ENCODE measurements at places on chromosomes 16 and 17.

DNA sequence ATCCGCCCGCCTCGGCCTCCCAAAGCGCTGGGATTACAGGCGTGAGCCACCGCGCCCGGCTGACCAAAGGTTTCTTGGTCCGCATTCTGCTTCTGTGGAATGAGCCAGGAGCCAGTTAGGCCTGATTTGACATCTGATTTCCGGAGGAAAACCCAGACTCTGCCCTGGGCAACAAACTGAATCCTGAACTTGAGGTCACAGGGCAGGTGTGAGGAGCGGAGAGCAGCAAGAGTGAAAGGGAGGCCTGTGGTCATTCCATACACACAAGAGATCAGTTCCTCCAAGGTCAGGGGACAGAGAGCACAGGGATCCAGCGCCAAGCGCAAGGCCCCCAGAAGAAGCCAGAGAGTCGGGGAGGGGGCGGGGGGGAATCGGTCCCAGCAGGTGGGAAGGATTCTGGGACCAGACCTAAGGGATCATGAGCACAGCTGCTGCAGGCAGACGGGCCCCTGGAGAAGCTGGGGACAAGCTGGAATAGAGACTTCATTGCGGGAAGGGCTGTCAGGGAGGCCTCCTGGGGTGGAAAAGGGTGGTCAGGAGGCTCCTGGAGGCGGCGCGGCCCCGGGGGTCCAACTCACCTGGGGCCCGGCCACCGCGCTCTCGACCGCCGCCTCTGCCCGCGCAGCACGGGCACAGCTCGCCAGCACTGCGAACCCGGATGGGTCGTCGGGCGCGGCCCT, 436 bp downstream of the SHPK start:
- DNase-seq = no peak

DNA sequence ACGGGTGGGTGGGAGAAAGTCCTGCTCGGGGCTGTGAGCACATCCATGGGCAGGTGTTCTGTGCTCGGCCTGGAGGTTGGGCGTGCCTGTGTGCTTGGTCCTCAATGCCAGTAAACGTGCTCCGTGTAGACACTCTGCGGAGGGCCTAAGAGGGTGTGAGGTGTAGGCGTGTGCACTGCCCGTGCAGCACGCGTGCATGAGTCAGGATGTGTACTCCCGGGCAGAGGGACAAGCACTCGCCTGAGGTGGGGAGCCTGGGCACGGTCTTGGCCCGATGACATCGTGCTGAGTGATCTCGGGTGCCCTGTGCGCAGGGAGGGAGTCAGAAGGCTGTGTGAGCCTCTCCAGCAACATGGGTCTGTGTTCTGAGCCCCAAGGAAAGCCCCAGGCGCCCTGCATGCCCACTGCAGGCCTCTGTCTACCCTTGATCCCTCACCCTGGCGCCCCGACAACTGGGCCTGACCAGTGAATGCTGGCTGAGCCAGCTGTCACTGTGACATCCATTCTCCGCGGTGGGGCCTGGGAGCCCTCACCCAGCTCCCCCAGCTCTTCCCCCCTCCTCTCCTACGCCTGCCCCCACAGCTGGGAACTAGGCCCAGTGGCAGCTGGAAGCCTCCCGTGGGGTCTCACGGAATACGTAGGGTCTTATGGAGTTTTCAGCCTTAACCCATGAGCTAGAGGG, 23.5 kb upstream of the NXPH3 start:
- DNase-seq = peak; percentile 28

- DNase-seq = no peak
Observed at GRCh38 chr17:82215095-82215971, 2.7 kb upstream of the CCDC57 start.

GRCh38 chr16:1972490-1972877, 631 bp downstream of the TBL3 start:
- no peak for DNase-seq

DNA sequence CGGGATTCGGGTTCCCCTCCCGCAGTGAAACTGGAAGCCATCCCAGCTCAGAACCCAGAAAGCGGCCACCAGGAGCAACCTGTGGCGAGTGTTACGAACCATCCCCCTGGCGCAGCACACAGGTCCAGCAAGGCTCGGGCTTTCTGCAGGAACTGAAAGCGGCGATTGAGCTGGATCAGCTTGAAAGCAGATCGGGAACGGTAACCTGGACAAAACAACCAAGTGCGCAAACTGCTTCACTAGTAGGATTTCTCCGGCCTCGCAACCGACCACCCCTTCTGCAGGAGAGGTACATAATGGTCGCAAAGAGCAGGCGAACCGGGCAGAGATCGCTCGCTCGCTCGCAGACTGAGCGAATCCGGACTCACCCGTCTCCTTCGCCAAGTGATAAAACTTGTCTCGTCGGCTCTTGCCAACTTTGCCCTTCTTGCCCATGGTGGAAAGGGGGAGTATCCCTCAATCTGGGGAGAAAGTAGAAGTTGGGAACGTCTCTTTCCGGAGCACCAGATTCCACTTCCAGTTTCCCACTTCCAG, 696 bp upstream of the PSMC5 start:
- DNase-seq = peak; percentile 41

DNA sequence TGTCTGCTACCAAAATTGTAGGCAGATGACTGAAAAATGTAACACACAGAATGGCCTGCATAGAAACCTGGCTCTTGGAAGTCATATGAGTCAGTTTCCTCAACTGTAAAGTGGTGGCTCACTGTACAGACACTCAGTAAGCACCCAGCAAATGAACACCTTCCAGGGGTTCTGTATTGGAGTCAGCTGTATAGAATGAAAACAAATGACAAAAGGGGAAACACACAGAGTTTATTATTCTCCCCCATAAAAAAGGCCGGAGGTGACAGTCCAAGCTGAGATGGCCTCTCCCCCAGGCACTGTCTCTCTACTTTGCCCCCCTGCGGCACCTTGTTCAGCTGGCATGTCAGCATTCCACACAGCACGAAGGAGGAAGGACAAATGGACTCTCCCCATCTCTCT, 6.2 kb upstream of the MEOX1 start:
- peak; percentile 81 for DNase-seq

DNA sequence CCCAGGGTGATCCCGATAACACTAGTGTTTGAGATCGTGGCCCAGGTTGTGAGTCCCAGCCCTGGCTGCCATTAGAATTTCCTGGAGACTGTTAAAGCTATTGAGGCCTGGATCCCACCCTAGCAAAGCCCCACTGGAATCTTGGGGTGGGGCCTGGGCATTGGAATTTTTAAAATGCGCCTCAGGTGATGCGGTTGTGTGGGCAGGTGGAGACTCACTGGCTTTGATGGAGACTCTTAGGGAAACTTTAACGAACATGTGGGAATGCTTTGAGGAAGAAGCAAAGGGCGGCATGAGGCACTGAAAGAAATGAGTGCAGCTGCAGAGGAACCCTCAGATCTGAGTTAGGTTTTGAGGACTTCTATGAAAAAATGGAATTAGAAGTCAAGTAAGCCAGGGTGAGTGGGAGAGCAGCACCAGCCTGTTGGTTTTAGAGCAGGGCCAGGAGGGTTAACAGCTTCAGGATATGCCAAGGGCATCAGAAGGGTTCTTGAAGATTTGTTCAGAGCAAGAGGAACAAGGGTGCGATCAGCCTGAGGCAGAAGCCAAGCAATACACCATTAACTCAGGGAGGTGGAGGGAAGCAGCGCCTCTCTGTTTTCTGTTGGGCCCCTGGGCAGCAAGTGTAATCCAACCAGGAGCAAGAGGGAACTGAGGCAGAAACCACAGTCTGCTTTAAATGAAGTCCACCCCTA, 42.5 kb downstream of the KSR1 start:
- DNase-seq = no peak

GRCh38 chr17:45940293-45940692, 45.9 kb downstream of the MAPT start:
- no peak for DNase-seq

DNA sequence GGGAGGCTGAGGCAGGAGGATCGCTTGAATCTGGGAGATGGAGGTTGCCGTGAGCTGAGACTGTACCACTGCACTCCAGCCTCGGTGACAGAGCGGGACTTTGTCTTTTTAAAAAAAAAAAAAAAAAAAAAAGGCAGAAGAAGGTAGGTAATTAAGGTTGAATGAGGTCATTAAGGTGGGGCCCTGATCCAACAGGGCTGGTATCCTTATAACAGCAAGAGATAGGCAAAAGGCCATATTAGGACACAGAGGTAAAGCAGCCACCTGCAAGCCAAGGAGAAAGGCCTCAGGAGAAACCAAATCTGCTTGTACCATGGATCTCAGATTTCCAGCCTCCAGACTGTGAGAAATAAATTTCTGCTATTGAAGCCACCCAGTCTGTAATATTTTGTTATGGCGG, 60.3 kb downstream of the SPAG9 start:
- no peak for DNase-seq

- no peak for DNase-seq
Observed at GRCh38 chr16:78720416-78720815, 621.0 kb downstream of the WWOX start.

DNA sequence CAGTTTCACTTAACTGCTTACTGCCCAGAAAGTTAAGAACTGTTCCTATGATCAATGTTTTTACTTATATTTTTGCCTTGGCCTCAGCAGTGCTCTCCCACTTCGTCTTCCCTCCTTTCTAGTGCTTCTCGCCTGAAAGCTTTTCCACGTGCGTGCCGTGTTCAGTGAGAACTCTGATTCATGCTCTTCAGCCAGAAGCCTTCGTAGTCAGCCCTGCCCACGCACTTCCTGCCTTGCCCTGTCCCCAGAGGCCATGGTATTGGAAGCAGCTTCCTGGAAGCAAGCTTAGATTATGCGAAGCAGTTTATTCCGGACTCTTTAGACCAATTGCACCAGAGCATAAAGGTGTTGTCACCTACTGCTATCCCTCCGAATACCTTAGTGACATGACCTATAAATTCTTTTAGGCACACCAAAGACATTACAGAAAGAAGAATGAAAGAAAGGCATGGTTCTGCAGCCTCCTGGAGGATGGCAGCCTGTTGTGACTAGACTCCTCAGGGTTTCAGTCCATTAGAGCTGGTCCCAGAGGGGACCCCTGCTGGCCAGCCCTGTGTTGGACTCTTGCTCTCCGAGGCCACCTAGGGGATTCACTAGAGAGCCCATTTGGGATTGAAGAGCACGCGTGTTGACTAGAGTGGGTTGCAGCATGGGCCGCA, 105.2 kb downstream of the RPTOR start:
- peak; percentile 92 for DNase-seq

DNA sequence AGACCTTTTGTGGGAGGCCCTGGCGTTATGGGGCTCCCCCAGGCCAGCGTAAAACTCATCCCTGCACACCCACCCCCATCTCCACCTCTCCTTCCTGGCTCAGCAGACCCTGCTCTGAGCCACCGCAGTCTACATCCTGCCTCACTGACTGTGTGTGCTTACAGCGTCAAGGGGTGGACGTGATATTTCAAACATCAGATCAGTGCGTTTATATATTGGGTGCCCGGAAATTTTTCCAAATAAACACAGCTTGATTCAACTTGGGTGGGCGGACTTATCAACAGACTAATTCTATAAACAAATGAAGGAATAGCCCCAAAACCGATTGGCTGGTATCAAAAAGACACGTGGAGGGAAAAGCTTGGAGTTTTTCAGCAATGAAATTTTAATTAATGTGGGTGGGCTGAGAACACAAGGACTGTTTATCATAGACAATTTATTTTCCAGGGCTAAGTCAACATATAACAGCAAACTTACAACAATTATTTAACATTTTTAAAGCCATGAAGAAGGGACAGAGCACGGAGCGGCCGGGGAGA, at the start of gene FOXL1:
TSS of gene FOXL1 (plus strand) at position 489 of the 539 bp plus-strand sequence. CDS start 175 bp downstream, outside the sequence.
- peak; percentile 99 for DNase-seq

DNA sequence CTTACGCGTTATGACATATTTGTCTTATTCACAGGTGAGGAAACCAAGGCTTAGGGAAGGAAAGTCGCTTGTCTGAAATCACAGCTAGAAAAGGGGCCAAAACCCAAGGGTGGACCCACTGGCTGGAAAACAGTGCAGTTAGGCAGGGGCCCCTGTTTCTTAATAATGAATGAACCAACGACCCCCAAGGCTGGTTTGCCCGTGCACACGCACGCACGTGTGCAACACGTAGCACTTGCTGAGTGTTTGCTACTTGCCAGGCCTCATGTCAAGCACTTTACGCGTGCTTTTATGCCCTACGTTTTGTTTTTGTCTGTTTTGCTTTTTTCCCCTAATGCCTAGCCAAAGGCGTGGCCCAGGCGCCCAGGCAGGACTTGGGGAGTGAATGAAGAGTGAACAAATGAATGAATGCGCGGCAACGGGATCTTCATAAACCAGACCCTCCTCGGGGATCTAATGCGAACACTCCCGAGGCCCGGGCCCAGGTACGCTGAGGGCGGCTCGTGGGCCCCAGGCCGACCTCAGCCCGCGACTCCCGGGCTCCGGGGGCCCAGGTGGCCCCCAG, 571 bp upstream of the USP10 start:
- no peak for DNase-seq

- DNase-seq = no peak
Observed at GRCh38 chr17:38706505-38707216, 1.6 kb downstream of the MLLT6 start.

DNA sequence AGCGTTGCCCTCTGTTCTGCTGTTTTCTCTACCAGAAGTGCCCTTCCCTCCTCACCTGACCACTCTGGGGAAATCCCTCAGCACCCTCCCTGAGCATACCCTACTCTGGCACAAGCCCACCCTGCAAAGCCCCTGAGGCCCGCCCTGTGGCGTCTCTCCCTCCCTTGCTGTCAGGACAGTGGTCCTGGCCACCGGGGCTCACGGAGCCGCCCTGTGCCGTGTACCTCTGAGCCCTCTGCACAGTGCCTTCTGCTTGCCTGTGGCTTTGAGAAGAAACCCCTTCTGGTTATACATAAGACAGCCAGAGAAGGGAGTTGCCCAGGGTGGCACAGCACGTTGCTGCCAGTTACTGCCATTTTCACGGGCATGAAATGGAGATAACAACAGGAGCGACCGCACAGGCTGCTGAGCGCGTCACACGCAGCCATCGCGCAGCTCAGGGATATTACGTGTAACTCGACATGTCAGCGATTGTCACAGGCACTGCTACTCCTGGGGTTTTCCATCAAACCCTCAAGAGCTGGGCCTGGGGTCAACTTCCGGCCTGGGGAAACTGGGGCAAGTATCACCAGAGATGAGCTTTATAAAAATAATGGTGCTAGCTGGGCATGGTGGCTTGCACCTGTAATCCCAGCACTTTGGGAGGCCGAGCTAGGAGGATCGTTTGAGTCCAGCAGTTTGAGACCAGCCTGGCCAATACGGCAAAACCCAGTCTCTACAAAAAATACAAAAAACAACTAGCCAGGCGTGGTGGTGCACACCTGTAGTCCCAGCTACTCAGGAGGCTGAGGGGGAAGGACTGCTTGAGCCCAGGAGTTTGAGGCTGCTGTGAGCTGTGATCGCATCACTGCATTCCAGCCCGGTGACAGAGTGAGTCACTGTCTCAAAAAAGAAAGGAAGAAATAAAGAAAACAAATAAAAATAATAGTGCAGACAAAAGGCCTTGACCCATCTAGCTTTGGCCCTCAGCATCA, 14.8 kb downstream of the SCGB1C2 start:
- peak; percentile 8 for DNase-seq

- no peak for DNase-seq
Observed at GRCh38 chr16:16143931-16144330, 79.4 kb downstream of the ABCC6 start.

Data from IMR-90 (cell line).